Hindlimb muscle (tissue), 1 donor: ENCODE measurements at places on chromosomes 16 and 17. TPM values are rescaled to one million over a fixed set of nuclear protein-coding genes. Genes with fewer than 3 reads are reported as not detected.

FTO gene
- polyA plus RNA-seq: 55.1 TPM

DNA sequence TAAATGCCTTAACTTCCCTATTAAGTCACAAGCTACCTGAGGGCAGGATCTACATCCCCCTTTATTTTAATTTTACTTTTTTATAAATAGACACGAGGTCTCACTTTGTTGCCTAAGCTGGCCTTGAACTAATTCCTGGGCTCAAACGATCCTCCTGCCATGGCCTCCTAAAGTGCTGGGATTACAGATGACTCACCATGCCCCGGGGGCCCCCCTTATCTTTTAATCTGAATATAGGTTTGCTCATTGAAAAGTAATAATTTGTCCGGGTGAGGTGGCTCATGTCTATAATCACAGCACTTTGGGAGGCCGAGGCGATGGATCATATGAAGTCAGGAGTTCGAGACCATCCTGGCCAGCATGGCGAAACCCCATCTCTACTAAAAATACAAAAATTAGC, 14.2 kb downstream of the ETV4 start:
- no peak for DNase-seq

DNA sequence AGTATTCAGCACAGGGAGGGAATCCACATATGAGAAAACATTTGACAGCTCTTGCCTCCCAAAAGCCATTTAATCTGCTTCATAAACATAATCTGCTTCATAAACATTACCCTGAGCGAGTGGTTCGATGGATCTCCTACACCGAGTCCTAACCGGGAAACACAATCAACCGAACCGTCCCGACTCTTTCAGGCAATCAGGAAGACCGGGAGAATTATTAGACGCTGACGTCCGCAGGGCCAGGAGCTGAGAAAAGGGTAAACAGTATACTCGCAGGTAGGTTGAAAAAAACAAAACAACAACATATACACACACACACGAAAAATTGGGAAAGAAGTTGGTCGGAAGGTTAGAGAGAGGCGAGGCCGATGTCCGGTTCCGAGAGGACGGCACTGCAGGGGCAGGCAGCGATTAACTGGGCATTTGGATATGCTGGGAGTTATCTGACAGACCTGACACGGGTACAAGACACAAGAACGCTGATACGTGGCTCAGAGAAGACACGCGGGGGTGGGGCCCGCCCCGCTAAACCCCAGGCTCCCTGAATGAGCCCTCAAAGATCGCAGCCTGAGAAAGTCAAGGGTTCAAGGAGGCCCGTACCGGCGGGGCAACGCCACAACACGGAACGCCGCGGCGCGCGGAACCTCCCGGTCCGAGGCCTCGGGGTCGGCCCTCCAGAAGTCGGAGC, 585 bp downstream of the AP1G1 start:
- no peak for DNase-seq

CAVIN1 gene
- polyA plus RNA-seq: 301 TPM

DNA sequence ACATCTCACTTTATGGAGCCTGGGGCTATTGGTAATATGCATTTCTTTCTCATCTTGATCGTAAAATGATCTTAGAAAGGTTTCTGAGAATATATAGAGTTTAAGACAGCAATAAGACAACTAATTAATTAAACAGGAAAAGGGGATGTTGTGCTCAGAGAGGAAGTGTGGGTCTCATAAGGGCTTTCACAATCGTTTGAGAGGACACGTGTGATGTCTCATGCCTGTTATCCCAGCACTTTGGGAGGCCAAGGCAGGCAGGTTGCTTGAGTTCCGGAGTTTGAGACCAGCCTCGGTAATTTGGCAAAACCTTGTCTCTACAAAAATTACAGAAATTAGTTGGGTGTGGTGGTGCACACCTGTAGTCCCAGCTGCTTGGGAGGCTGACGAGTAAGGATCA, 295.6 kb downstream of the WWOX start:
- DNase-seq: no peak

CLEC10A gene
- polyA plus RNA-seq: 1.7 TPM

DNA sequence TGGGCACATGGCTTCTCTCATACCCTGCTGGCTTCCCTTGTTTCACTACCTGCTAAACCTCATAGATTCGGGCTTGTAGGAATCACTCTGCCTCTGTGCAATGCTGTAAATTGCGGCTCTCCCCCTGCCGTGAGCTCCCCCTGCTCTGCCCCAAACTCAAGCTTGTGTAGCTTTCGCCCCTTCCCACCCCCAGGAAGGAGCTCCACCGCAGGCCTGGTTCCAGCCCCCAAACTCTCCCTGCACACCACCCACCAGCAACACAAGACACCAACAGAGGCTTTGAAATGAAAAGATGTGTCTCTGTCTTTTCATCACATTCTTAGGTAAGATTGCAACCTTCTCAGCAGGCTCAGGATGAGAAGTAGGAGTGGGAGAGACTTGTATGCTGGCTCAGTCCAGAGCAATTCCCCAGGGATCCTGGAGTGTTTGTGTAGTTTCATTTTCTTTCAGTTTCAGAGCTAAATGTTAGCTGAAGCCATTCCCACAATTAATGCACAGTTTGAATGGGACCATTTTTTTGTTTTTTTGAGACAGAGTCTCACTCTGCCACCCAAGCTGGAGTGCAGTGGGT, 14.2 kb downstream of the CX3CL1 start:
- peak; percentile 68 for DNase-seq

DNA sequence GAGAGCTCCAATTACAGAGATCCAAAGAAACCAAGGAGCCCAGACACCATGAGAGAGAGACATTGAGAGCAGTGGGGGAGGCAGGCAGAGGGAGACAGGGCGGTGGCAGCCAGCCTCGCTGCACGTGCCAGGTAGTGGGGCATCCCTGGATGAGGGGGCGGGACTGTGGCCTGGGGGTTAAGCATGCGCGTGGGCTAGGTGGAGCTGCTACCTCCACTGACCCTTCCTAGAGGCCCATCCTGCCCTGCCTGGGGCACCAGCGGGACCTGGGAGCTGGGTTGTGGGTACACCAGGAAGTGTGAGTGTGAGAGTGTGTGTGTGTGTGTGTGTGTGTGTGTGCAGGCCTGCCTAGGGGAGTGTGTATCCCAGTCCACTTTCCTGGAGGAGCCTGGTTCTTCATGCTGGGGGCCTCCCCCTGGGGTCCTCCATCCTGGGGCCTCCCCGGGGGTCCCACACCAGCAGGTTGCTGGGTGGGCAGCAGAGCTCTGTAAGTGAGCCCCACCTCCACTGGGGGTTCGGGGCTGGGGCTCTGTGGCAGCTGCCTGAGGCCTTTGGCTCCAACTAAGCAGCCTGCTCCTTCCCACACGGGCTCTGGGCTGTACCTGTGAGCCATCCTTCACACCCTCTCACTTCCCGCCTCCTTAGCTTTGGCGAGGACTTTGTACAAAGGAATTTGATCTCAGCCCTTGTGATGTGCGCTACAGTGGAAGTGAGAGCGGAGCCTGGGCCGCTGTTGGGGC, 127.4 kb downstream of the IRF8 start:
- DNase-seq: no peak

HSD17B1 gene
- 3.3 TPM for polyA plus RNA-seq

CACNG3 gene
- not detected for polyA plus RNA-seq

DNA sequence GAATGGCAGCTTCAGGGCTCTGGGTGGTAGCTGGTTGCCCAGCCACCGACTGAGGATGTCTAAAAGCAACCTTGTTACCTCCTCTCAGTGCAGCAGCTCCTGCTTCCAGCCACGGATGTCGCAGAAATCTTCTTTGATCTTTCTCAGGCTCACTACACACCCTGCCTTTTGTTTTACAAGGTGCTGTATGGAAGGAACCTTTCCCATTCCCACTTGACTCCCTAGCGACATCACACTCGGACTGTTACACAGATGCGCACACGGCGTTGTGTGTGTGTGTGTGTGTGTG, 135.8 kb upstream of the CPHXL start:
- no peak for DNase-seq

GRCh38 chr17:50114849-50115357, 15.1 kb downstream of the SAMD14 start:
- no peak for DNase-seq

DNA sequence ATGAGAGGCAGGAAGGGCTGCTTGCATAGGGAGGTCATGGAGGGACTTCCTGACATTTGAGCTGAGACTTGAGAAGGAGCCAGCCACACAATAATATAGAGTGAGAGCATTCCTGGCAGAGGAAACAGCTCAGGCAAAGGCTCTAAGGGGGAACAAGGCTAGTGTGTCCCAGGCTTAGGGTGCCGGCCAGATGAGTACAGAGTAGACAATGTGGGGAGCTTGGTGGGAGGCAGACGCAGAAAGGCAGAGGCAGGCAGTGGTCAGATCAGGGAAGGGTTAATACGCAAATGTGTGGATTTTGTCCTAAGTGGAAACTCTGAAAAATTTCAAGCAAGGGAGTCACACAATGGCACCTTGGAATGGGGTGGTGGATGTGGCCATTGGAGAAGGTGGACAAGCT, 31.3 kb downstream of the CD300LB start:
- DNase-seq: no peak

DNA sequence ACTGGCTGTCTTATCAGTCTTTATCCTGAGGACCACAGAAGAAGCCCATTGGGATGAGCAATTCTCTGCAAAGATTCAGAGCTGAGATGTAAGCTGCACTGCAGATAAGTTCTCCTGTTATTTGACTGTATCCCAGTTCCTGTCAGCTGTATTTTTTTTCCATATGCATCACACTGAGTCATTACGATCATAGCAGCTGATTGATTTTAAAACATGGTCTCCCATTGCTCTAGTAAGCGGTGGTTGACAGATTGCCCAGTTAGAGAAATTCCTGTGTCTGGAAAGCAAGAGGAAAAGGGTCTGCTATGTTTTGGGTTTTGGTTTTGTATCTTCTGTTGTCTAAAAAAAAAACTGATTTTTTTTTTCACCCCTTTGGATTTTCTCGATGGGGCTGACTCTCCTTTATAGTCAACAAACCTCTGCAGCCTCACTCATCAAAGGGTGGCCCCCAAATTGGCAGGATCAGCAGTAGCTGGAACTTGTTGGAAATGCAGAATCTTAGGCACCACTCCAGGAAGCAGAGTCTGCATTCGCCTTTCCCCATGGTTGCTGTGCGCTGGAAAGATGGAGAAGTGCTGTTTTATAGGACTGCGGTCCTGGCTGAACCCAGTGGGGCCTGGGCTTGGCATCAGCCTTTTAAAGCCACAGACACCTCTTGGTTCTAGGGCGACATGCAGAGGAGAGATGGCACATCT, 220.1 kb upstream of the MPHOSPH6 start:
- peak; percentile 42 for DNase-seq

DHX58 gene
- polyA plus RNA-seq: 5.6 TPM

PPY gene
- polyA plus RNA-seq: not detected

GRCh38 chr17:30519707-30520106, 42.5 kb downstream of the GOSR1 start:
- DNase-seq: peak; percentile 79

CA4 gene
- polyA plus RNA-seq: 6.0 TPM

DNA sequence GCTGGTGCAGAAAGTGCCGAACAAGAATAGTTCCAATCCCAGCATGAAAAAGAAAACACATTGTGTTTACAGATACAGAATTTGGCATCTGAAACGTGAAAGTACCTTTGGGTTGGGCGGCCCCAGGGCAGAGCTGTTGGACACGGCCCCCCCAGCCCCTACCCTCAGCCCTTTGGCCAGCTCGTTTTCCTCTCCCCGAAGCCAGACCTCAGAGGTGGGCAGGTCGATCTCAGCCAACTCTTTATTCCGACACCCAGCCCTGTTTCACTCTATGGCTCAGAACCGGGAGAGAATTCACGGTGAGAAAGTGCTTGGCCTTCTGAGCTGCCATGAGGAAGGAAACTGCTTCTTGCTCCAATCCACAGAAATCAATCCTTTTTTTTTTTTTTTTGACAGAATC, 11.3 kb downstream of the NTN1 start:
- no peak for DNase-seq

KRTAP2-1 gene
- not detected for polyA plus RNA-seq

DNA sequence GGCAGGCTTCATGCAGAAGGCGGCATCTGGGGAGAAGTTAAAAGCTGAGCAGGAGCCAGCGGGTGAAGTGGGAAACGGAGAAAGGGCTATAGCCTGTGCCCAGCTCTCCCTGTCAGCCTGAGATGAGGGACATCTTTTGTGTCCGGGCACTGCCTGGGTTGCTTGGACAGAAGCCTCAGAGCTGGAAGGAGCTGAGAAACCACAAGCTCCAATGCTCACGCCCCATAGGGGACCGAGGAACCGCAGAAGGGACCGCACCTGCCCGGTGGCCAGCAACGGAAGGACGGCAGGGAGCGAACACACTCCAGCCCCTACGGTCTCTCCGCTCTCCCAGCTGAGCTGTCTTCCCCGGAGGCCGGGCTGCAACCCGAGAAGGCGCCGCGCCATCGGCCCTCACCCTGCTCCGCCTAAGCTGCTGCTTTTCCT, 175.8 kb downstream of the NPIPB11 start:
- DNase-seq: no peak

DNA sequence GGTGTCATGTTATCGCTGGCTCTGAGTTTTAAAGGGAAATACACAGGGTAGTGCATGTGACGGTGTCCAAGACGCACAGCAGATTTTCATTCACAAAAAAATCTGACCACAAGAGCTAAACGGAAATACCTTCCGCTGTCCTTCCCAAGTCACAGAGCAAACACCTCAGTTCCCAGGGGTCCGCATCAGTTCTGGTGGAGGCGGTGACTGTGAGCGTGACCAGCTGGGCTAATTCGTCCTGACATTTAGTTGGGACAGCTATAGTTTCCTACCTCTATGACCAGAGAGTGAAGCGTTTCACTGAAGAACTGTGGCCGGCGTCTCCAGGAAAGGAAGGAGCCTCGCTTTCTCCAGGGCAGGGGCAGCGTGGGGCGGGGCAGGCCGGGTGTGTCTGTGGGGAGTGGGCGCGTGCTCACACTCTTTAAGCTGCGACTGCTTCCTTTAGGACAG, 10.5 kb upstream of the FASN start:
- no peak for DNase-seq

DNA sequence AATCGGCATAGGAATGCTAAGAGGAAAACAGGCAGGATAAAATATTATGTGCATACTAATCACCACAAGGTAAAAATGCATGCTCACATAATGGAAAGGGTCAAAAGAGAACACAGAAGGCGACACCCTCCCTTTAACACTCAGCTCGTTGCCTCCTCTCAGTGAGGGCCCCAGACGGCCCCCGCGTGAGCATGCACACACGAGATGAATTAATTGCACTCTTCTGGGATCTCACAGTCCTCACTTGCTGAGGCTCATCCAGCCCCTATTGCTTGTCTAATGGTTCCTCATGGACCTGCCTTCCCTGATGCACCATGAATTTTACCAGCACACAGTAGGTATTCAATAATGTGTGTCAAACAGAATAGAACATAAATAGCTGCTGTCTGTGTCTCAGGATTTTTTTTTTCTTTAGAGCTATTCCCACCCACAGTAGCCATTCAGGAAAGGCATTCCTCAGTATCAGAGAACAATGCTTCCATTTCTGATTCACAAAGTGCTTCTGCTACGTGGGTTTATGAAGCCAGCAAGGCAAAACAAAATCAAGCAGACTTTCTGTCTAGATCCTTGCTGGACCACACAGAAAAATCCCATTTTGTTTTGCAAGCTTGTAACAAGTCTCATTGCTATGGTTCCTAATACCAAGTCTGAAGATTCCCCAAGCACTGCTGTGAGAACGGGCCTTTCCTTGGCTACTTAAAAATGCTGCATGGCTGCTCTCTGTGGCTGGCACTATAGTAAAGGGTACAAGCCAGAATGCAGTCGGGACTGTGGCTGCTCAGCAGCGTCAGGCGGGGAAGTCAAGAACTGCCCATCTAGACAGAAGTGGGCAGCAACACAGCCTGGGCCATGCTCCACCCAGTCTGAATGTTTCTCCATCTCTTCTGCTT, 43.6 kb downstream of the TOM1L2 start:
- no peak for DNase-seq

- peak; percentile 71 for DNase-seq
Measured at GRCh38 chr17:266701-267667, 85.5 kb upstream of the DOC2B start.

MPG gene
- polyA plus RNA-seq: 29.8 TPM

- DNase-seq: no peak
Measured at GRCh38 chr16:87703835-87704375, 61.9 kb downstream of the KLHDC4 start.
